Pancreas (tissue), 10 donors: ENCODE measurements at places on chromosomes 4 and X. TPM values are rescaled to one million over a fixed set of nuclear protein-coding genes. Genes with fewer than 3 reads are reported as not detected.

DNA sequence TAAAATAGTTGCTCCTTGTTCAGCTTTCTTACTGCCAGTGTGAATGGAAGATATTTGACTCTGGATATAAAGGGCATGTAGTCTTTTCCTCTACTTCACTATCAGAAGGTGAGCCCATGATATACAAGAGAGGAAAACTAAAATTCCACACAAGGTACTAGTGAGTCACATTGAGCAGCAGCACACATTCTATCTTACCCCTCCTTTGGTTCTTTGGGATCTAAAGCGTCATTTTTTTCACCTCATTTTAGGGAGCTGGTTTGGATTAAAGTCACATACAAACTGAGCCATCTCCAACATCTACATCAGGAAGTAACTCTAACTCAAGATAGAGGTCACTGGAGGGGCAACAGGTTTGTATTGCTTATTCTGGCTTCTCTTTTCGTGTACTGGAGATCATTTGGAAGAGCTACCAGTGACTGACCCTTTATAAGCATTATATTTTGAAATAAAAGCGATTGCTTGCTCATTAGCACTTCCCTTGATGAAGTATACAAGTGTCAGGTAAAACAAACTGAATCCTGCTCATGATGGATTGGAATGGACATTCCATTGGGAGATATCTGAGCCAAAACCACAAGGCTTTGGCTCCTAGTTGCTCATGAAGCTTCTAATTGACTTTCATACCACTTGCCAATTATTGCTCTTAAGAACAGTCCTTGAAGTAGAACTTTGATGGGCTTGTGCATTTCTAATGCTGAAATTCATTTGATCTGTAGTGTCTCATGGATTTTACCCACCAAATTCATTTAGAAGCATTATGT, 124.1 kb downstream of the SPCS3 start:
- no peak for DNase-seq

DNA sequence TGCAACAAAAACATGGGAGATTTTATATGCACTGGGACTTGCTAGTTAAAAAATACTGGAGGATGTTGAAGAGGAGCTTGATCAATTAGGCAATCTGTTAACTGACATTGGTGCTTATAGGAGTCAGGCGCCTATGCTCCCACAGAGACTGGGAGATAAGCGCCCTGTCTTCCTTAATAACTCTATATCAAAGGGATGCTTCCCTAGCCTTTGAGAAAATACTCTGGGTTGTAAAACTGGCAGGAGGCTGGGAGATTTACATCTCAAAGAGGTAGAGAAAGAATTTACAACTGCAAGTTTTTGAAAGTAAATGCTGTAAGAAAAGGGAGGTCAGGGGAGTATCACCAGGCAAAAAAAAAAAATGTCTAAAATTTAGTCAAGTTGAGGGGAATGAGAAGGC, 325.4 kb downstream of the PCDH10 start:
- DNase-seq, result no peak

Gene LARP1B
- 23.7 TPM for total RNA-seq

DNA sequence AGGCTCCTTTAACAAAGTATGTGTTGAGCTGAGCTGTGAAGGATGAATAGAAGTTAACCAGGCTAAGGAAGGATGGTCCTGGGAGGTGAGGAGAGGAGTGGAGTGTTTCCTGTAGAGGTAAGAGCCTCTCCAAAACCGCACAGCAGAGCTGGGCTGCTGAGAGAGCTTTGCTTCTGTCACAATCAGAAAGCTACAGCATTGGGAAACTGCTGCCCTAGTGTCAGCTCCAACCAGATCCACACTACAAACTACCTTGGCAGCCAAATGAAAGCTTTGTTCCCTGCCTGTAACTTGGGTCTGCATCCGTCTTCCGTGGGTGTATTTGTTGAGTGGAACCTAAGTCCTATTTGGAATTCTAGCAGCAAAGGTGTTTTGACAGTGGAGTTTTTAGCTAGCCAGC, 91.8 kb downstream of the REPS2 start:
- DNase-seq, result no peak

Gene SSX3
- not detected for total RNA-seq

GRCh38 chr4:32824336-32824735, 2104.2 kb downstream of the PCDH7 start:
- DNase-seq, result no peak

Gene PABPC4L
- 0.06 TPM for total RNA-seq

Gene AFM
- total RNA-seq, result 0.08 TPM
